NCI-H526 (cell line): ENCODE measurements at places on chromosomes 1 and 21.
A peak's percentile ranks its signal among the peaks of the same experiment; 100 is the strongest.

DNA sequence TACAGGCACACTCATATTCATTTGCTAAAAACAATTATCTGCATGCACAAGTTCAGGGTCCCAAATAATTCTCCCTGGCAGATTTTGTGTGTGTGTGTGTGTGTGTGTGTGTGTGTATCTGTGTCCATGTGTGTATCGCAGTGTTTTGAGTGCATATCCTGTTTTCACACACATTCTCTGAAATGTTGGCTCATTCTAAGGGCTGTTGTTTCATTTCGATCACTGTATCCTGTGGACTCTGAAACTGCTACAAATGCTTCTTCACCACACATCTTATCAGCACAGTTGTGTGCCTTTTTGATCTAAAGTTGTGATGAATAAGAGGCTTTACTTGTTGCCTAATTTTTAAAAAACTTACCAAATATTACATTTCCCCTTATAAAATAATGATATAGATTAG, 34.6 kb downstream of the NR5A2 start:
- no peak for DNase-seq

DNA sequence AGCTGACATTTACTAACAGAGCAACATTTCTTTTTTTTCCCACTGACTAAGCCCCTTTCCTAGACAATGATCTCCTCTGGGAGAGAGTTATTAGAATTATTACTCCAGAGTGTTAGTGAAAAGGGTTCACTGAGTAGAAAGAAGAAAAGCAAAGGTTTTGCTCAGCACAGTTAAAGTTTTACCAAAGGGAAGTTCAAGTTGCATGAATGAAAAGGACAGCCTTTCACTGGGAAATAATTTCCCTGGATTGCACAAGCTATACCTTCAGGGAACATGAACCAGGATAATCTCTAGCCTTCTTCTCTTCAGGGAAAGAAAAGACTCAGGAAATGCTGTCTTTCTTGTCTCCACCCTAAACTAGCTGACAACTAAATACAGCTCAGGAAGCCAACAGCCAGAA, 71.4 kb upstream of the ESRRG start:
- no peak for DNase-seq

GRCh38 chr1:195898373-195898772, 709.9 kb downstream of the KCNT2 start:
- no peak for DNase-seq

- no peak for DNase-seq
Observed at GRCh38 chr1:184903111-184903692, 71.1 kb downstream of the NIBAN1 start.

DNA sequence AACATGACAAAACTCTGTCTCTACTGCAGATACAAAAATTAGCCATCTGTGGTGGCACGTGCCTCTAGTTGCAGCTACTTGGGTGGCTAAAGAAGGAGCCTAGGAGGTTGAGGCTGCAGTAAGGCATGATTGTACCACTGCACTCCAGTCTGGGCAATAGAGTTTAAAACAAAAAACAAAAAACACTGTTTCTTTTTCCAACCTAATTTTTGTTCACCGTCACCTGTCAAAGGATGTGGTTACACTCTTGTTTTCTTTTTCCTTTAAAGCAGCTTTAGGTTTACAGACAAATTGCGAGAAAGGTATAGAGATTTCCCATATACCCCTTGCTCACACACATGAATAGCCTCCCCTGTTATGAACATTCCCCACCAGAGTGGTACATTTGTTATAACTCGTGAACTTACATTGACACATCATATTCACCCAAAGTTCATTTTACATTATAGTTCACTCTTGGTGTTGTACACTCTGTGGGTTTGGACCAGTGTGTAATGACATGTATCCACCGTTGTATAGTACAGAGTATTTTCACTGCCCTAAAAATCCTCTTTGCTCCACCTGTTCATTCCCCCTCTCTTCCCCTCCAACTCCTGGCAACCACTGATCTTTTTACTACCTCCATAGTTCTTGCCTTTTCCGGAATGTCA, 26.2 kb downstream of the SMG7 start:
- no peak for DNase-seq

- no peak for DNase-seq
Observed at GRCh38 chr1:221793439-221794078, 51.7 kb upstream of the DUSP10 start.

DNA sequence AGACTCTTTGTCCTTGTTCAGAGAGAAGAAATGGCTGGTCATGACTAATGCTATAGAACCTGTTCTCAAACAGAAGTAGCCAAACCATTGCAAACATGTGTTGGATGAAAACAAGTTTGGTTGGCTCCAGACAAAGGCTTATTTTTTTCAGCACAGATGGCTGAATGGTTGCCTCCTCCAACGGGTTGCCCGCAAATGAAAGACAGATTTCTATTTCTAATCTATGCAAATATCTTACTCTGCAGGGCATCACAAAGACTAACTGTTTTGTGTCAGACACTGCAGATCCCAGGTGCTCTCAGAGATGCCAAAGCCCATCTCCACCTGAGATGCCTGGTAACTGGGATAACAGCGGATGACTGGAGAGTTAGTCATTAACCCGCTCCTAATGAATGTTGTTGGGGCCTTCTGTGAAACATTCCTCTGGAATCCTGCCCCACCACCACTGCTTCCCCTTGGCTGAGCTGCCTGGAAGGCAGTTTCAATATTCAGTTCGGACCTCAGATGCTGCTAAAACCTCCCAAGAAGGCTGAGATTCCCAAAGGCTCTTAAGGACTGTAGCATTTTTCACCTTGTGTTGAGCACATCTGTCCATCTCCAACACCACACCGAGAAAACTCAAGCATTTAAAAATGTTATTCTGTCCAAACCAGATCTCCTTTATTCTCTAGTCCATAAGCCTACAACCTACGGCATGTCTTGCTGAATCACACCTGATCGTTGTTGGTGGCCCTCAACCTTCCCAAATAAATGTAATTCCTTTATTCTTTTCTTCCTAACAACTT, 104.4 kb downstream of the PTPN14 start:
- peak; percentile 94 for DNase-seq

GRCh38 chr1:2355373-2356261, 35.7 kb downstream of the MORN1 start:
- no peak for DNase-seq

GRCh38 chr1:192516776-192517297, 58.7 kb upstream of the RGS1 start:
- no peak for DNase-seq

DNA sequence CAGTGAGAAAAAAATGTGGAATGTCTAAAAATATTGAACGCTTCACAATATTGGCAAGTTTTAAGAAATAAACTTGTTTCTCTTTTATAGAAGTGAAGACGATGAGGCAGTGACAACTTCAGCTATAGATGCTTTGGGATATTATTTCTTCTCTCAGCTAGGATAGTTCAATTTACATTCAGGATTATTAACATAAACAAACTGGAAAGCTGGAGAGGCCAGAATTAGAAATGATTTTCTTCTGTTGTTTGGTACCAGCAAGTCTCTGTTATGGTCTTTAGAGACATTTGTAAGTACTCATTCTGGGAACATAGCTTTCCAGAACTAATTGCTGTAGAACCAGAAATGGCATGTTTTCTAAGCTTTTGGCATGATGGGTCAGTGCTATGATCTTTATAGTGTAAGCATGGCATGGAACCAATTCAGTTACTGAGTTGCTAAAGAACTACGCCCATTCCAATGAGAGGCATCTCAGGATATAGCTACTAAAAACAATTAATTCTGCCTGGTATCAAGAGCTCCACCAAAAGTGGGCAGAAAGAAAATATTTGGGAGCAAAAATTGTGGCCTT, 599.5 kb upstream of the B3GALT2 start:
- no peak for DNase-seq

- DNase-seq: no peak
Observed at GRCh38 chr1:202656057-202656456, 54.2 kb downstream of the SYT2 start.

- no peak for DNase-seq
Observed at GRCh38 chr1:150514913-150515327, 632 bp upstream of the FALEC start.

- peak; percentile 34 for DNase-seq
Observed at GRCh38 chr1:225877580-225877979, 4.6 kb downstream of the TMEM63A start.
